ENCODE measurements at places on chromosomes 12 and 14.

- no peak for DNase-seq
These were observed 44.1 kb downstream of the PITPNM2 start for GRCh38 chr12:123106640-123107359.

- no peak for DNase-seq
These were observed 9.8 kb downstream of the GALNT4 start for GRCh38 chr12:89514751-89515150.

- DNase-seq = peak; percentile 51
These were observed 27.3 kb downstream of the TTC5 start for GRCh38 chr14:20278414-20278813.

GRCh38 chr12:79424109-79424721 is 266.5 kb downstream of the PAWR start:
- DNase-seq = peak; percentile 89

DNA sequence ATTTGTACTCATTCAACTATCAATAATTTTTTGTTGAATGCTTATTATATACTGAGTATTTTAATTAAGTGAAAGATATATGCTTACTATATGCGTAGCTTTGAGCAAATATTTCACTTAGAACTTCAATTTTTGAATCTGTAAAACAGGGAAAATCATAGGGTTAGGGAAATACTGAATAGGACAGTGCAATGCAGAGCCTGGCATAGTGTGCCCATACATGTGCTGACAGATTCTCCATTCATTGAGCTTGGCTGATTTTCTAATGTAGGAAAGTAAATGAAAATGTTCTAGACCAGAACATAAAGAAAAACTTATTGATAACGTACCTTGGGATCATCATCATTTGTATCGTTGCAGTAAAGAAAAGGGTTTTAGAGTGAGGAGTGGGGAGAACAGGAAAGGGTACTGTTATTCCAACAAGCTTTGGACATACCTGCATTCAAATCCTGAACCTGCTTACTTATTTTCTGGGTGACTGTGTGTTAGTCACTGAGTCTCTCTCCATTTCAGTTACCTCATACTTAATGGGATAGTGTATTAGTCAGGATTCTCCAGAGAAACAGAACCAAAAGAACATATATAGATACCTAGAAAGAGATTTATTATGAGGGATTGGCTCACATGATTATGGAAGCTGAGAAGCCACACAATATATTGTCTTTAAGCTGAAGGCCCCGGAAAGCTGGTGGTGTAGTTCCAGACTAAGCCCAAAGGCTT is 436.4 kb downstream of the ADAMTS20 start:
- DNase-seq = peak; percentile 65

GRCh38 chr14:88323523-88324199 is 592 bp upstream of the KCNK10 start:
- DNase-seq = peak; percentile 22

DNA sequence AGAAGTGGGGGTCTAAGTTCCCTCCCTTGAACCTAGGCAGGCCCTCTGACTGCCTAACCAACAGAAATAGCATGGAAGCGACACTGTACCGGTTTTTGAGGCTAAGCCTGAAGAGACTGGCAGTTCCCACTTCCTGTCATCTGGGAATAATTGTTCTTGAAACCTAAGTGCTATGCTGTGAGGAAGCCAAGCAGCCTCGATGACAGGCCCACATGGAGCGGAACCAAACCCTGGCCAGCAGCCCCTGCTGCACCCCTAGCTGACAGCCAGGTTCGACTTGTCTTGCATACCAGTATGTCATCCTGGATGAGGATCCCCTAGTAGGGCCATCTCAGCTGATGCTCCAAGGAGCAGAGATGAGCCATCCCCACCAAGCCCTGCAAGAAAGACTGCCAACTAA is 6.4 kb upstream of the GPR68 start:
- no peak for DNase-seq

- peak; percentile 70 for DNase-seq
These were observed 27.4 kb upstream of the GUCY2C start for GRCh38 chr12:14723763-14724162.

DNA sequence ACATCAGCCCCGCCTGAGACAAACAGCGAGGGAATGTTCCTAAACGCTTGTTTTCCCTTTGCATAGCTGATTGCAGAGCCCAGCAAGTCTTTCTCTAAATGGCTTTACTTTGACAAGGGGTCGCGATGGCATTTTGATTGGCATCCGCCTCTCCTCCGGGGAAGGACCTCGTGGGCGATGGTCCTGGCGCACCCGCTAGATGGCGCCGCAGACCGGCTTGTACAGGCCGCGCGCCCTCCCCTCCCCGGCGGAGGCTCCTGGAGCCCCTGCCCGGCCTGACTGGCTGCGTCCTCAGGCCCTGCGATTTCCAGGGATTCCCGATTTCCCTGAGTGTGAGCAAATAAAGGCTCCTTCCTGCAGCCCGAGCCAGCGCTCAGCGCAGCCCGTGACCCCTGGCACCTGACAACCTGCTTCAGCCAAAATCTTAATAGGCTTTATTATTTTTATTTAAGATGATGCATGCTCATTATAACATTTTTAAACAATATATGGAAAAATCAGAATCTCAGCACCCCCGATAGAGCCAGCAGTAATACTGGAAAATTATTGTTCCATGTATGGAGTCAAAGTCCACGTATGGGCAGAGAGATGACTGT is 468.3 kb downstream of the AACS start:
- DNase-seq = peak; percentile 14

DNA sequence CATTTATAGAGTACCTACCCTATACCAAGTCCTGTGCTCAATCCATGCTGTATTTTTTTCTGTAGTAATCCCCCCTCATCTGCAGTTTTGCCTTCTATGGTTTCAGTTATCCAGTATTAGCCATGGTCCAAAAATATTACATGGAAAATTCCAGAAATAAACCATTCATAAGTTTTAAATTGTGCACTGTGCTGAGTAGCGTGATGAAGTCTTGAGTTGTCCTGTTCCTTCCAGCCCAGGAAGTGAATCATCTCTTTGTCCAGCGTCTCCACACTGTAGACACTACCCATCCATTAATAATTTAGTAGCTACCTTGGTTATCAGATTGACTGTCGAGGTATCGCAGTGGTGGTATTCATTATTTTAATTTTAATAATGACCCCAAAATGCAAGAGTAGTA is 54.2 kb downstream of the SUDS3 start:
- DNase-seq = peak; percentile 39

DNA sequence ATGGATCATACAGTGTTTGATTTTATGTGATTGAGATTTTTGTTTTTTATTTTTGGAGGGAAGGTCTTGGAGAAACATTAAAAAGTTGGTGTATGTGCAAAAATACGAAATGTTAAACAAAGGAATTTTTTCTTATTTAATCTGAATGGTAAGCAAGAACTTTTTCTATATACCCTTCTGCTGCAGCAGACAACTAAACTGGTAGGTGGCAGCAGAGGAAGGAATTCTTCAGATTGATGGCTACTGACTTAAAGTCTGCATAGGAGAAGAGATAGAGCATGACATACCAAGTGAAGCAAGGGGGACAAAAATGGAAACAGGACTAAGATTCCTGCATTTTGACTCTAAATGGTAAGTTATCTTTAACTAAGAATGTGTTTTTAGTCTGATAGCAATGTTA is 42.0 kb upstream of the A2ML1 start:
- DNase-seq = peak; percentile 64

- DNase-seq = no peak
These were observed 66.8 kb downstream of the FGD4 start for GRCh38 chr12:32466187-32466586.

DNA sequence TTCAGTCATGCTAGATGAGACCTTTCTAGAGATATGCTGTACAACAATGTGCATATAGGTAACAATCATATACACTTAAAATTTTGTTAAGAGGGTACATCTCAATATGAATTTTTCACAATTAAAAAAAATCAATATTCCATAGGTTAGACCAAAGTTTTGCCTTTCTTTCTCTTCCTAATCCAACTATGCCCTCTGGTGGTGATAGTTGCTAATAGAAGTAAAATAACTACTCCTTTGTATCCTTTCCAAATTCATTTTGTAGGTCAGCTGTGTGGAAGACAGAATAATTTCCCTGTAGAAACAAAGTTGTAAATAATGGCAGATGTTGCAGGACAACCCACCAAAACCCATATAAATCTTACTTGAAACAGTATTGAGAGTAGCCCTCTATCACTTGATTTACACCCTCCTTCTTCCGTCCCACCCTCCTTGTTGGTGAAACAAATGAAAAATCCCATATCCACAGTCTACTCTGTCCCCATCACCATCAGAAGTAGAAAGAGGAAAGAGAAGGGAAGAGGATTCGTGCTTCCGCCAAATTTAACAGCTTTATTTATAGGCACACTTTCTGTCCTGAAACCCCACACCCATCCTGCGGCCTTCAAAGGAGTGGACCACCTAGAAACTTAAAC is 34.2 kb upstream of the KICS2 start:
- DNase-seq = peak; percentile 62

DNA sequence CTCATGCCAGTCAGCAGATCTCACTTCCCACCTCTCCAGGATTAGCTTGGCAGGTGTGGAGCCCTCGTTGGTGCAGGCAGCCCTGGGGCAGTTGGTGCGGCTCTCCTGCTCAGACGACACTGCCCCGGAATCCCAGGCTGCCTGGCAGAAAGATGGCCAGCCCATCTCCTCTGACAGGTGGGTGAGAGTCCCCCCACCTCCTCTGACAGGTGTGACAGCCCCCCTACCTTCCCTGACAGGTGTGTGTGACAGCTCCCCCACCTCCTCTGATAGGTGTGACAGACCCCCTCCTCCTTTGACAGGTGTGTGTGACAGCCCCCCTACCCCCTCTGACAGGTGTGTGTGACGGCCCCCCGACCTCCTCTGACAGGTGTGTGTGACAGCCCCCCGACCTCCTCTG is 26.3 kb downstream of the PAPLN start:
- no peak for DNase-seq

DNA sequence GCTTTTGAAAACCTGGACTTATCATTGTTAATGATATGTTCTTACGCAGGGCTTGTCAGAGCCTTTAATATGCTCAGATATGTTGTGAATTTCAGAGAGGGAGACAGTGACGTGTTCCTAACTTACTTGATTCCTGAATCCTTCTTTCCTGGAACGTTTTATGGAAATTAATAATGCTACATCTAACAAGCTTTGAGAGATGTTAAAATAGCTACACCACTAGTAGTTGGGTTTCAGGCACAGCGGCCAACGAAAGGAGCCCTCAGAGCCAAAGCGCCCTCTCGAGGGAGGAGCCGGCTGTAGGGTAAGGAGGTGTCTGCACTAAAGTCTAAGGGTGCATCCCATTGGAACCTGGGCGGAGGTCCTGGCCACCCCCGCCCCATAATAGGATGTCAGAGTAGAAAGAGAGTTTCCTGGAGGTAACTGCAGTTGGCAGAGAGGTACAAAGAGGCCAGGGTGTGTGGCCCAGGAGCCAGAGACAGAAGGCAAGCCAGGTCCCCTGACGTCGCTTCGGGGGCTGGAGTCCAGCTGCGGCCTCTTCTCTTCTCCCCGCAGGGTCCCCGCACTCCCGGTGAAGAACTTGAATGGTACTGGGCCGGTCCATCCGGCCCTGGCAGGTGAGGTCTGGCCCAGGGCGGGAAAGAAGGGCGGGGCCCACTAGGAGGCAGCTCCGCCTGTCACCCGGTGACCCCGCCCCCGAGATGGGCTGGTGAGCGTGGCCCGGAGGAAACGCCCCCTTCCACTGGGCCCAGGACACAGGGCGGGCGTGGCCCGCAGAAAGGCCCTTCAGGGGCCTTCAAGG is 36.3 kb downstream of the DTX1 start:
- DNase-seq = peak; percentile 37

DNA sequence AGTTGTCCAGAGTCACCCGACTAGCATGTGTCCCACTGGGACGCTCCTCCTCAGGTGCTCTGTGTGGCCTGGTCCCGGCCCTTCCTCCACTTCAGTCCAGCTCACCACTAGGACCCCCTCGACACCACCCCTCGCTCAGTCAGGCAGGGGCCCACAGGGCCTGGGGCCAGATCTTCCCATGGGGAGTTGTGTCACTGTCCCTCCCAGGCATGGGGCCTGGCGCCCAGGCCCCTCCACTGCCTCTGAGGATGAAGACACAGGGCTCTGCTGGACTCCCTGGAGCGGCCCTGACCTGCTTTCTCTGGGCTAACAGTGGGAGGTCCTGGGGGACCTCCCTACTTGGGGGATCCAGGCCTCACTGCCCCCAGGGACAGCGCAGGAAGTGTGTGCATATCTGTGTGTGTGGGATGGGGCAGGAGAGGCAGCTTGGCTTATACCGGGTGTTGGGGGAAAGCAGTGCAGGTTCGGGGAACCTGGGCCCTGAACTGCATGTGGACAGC is 43.8 kb downstream of the KRT80 start:
- DNase-seq = no peak

- DNase-seq = no peak
These were observed 213.5 kb downstream of the PELI2 start for GRCh38 chr14:56331592-56332216.

- DNase-seq = no peak
These were observed 427.2 kb downstream of the RAD51B start for GRCh38 chr14:68246786-68247105.

Data from epithelial cell of esophagus (primary cell).